Occipital lobe (tissue), 3 donors: ENCODE measurements at places on chromosomes 7 and 10.

GRCh38 chr10:3865565-3865964, 80.6 kb upstream of the KLF6 start:
- DNase-seq = no peak

GRCh38 chr7:20269726-20270125, 52.5 kb upstream of the MACC1 start:
- no peak for DNase-seq

DNA sequence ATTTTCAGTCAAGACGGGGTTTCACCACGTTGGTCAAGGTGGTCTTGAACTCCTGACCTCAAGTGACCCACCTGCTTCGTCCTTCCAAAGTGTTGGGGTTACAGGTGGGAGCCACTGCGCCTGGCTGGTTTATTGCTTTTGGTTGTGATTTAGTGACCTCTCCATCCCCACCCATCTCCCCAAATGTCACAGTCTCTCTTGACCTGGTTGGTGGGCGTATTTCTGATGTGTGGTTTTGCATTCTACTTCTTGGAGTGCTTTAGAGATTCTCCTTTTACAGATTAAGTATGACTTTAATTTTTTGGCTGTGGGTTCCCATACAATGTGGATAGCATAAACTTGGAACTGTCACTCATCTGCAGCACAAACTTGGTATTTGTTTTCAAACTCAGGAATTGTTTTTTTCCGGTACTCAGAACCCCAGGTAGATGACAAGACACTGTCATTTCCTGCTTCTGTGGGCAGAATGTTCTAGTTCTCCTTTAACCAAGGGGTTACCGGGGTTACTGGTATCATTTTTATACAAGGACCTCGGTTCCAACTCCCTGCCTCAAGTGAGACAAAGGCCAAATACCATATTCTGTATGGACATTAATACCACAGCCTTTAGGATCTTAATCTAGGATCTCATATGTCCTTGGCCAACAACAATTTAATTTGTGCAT, 50.5 kb downstream of the MRC1 start:
- DNase-seq = no peak

DNA sequence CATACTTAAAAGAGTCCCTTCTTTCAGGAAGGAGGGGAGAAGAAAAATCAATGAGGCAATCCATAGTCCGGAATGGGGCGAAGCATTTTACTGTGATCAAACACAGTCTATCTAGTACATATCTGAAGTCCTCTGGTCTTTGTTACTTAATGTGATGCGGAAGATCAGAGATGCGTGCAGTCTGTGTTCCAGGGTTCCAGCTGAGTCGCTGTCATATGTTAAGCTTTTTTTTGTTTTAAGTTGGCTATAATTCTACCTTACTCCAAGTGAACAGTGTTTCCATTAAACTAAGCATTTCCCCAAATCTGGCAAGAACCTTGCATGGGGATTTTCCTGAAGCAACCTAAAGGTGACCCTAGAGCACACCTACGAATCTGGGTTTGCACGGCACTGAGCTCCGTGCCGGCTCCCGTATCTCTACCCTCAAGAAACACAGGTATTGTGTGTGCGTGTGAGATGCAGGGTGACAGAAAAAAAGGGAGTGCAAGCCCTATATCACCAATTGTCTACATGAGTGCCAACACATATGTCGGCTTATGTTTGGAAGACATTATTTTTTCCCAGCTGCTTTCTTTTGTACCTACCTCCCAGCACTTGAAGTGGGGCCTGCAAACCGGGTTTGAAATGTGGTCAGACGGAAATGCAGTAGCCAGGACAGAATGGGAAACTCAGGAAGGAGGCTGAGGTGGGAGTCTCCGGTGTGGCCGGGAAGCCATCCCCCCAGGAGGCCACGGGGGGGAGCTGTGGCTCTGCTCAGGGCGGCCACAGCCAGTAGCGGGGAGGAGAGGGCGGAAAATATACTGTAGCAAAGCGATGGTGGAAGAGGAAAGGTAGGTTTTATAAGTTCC, 435.8 kb upstream of the MGMT start:
- no peak for DNase-seq

DNA sequence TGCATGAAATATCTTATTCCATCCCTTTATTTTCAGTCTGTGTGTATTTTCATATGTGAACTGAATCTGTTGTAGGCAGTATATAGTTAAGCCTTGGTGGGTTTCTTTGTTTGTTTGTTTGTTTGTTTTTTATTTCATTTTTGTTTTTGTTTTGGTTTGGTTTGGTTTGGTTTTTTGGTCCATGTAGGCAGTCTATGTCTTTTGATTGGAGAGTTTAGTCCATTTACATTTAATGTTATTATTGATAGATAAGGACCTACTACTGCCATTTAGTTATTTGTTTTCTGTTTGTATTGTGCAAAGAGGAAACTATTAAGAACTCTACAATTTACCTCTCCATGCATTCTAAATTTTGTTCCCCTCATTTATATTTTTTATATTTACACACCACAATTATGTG, 695.9 kb upstream of the GRM3 start:
- no peak for DNase-seq

- DNase-seq = no peak
Observed at GRCh38 chr10:124743191-124744101, 732 bp downstream of the FAM53B start.

DNA sequence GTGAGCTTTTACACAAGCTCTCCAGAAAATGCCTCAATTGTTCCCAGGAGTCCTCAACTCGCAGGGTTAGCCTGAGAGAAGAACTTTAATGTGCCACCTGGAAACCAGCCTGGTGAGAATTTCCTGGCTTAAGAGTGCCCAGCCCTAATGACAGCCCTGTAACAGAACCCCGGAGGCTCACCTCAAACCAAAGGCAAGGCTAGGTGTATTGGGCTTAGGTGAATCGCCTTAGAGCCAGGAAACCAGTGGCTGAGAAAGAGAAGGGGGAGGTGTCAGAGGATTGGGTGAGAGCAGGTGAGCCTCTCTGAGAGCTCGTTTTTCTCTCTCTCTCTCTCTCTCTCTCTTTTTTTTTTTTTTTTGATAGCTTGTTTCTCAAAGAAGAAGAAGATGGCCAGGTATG, 7.3 kb downstream of the OCM2 start:
- no peak for DNase-seq

DNA sequence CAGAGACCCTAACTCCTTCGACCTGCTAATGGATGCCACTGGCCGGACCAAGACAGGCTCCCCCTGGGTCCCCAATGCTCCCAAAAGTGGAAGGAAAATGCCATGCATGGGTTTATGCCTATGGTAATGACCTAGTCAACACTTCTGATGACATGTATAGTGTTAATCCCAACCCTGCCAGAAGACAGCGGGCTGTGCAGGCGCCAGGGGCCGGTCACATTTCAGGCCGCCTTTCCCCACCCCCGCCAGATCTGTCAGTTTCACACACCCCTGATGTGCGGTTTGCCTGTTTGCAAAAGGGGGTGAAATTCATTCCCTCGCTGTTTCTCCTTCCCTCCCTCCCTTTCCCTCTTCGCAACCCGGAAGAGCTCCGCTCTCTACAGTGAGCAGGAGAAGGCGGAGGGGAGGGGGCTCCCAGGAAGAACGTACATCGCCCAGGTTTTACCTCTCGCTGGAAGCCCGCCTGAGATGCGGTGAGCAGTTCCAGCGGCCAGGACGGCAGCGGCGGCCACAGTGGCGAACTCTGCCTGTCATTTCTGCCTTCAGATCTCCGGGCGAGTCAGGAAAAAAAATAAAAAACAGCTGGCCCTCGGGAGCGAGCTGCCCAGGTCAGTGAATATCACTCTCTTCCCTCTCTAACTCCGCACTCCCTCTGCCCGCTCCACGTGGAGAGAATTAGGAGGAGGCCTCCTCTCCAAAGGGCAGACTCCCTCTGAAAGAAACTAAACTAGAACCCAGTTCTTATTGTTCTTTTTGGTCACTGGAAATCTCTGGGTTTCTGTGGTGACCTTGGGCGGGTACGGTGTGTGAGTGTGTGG, 9.4 kb upstream of the GATA3 start:
- DNase-seq = no peak

DNA sequence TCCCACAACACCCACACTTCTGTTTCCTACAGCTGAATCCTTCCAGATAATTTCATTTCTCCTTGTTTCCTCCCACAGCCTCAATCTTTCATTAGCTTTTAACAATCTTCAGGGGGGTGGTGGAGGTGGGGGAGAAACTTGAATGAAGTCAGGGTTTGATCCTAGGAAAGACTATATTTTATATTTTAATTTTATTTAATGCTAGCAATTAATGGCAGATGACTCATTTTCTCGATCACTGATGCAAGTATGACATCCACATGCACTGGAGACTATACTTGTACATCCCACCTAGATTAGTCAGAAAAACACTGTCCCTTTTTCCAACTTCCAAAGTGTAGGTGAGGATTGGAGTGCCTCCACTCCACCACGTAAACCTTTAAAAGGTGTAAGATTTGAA, 1181.3 kb upstream of the AUTS2 start:
- no peak for DNase-seq

GRCh38 chr10:72483471-72483870, 128.8 kb upstream of the DNAJB12 start:
- no peak for DNase-seq

GRCh38 chr7:44216521-44217222, 15.9 kb downstream of the YKT6 start:
- no peak for DNase-seq

DNA sequence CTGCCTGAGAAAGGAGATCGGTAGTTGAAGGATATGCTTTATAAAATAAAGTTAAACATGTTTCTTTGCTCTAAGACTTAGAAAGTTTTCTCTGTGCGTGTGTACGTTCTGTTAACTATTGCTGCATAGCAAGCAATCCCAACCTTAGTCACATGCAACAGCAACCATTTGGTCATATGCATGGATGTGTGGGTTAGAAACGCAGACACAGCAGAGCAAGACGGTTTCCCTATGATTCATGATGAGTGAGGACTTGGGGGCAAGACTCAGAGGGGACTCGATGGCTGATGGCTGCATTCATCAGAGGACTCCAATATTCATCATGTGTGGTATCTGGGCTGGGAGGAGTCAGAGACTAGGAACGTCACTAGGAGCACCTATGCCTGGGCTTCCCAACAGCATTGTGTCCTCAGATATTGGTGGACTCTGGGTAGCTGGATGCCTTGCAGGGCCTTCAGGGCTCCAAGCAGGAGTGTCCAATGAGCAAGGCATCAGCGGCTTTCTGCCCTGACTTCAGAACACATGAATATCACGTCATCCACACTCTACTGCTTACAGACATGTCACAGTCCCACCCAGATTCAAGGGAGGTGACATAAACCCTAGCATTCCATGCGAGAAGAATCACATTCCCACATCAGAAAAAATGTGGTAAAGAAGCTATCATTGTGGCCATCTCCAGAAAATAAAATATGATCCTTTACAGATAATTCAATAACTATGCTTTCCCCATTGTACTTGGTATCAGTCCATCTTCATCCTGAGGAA, 731.2 kb downstream of the TNS3 start:
- DNase-seq = no peak

GRCh38 chr7:43509906-43510305, 73.0 kb upstream of the STK17A start:
- no peak for DNase-seq
